ENCODE measurements at places on chromosomes 11 and 22. TPM values are rescaled to one million over a fixed set of nuclear protein-coding genes. Genes with fewer than 3 reads are reported as not detected.
A peak's percentile ranks its signal among the peaks of the same experiment; 100 is the strongest.

The APOBEC3F gene
- total RNA-seq = 1.3 TPM

- peak; percentile 61 for DNase-seq
Observed at GRCh38 chr11:121630041-121630440, 177.3 kb upstream of the SORL1-AS1 start.

- DNase-seq = no peak
Observed at GRCh38 chr11:100359281-100359680, 327.8 kb upstream of the ARHGAP42 start.

DNA sequence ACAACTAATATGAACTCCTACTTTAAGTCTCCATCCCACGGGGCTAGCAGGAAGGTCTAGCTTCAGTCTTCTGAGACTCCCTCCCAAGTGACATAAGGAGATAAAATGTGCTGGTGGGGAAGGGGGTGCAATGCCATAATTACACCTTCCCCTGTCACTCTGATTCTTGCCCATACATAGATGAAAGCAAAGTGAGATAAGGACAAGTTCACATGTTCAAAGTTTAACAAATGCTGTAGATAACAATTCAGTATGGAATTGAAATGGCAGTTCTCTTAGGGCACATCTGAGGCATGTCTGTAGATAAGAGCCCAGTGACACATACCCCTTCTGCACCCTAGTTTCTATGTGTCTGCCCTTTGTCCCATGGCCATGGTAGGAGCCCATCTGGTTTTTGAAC is 38.2 kb upstream of the PANX1 start:
- no peak for DNase-seq

GRCh38 chr11:10109806-10110205 is 184.2 kb downstream of the SBF2 start:
- DNase-seq = peak; percentile 17

GRCh38 chr11:45300715-45301114 is 14.6 kb upstream of the SYT13 start:
- no peak for DNase-seq

All from MCF 10A (cell line).